ENCODE measurements at places on chromosomes 1 and 21.

GRCh38 chr1:94113589-94114226 lies 7.2 kb downstream of the ABCA4 start:
- DNase-seq: no peak

GRCh38 chr1:156480016-156480370 lies 20.6 kb downstream of the MEF2D start:
- DNase-seq: no peak

DNA sequence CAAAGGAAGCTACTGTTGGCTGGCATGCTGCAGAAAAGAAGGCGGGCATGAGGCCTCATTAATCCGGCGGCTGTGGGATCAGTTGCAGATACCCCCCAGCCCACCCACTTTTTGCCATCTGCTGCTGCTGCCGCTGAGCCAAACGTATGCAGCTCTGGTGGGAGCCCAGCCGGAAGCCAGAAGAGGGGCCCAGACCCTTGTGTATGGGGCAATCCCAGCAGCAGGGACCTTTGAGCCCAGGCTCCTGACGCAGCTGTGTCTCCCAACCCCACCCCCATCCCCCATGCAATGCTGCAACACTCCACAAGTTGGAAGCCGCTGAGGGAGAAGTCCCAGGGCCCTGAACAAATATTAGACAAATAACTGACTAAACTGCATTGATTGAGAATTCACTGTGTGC lies 106.0 kb downstream of the ELAVL4 start:
- no peak for DNase-seq

DNA sequence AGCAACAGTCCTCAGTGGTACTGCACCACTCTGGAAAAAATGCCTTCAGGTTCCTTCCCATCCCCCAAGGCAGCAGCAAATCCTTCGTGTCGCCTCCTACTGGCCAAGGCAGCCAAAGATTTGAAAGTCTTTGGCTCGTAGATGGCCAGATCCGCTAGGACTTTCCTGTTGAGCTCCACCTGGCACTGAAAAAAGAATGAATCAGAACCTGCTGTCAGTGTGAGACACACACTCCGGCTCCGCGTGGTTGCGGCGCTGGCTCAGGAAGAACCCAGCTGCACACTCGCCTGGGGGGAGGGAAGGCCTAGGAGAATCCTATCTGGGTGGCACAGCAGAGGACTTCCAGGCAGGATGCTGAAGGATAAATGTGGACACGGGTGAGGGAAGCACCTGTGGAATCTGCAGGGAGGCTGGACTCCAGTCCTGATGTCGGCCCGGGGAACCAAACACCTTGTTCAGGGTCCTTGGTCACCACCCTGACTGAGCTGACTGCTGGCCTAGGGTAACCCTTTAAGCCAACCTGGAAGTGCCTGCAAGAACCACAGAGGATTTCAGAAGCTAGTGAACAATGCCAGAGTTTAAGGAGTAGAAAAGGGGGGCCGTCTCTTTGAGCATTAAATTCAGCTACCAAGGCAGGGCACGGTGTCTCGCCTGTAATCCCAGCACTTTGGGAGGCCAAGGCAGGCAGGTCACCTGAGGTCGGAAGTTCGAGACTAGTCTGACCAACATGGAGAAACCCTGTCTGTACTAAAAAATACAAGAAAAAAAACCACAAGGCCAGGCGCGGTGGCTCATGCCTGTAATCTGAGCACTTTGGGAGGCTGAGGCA lies 3.2 kb upstream of the CCNL2 start:
- DNase-seq: no peak

DNA sequence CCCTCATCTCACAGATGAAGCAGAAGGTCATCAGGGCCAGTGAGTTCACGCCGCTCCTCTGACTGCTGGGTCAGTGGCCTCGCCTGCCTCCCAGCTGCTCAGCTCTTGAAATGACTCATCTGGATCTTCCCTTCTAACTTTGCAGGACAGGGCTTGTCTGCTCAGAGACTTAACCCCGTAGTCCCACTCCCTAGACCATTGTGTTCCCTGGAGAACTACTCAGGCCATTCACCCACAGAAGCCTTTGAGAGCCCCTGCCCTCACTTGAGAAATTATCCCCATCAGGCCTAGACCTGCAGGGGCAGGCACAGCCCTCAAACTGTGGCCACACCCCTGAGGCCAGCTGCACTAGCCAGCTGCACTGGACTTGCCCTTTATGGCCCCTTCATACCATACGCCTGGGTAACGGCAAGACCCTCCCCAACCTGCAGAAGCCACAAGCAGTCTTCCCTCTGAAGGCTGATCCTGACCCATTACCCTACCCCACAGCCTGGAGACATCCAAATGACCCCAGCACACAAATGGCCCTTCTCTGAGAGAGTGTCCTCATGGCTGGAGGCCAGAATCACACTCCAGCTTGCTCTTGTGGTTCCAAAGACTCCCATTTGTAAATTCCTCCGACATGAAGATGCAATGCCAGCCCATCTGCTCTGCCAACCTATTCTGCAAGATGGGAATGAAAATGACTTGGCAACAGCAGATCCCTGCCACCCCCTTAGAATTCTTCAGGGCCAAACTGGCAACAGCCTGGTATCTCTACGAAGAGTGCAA lies 33.2 kb downstream of the RCSD1 start:
- no peak for DNase-seq

- no peak for DNase-seq
These were observed 14.2 kb downstream of the FMO5 start for GRCh38 chr1:147210987-147211386.

- DNase-seq: no peak
These were observed 31.7 kb downstream of the RUNX3 start for GRCh38 chr1:24898152-24898908.

- no peak for DNase-seq
These were observed 8.0 kb upstream of the BRWD1 start for GRCh38 chr21:39321424-39321823.

DNA sequence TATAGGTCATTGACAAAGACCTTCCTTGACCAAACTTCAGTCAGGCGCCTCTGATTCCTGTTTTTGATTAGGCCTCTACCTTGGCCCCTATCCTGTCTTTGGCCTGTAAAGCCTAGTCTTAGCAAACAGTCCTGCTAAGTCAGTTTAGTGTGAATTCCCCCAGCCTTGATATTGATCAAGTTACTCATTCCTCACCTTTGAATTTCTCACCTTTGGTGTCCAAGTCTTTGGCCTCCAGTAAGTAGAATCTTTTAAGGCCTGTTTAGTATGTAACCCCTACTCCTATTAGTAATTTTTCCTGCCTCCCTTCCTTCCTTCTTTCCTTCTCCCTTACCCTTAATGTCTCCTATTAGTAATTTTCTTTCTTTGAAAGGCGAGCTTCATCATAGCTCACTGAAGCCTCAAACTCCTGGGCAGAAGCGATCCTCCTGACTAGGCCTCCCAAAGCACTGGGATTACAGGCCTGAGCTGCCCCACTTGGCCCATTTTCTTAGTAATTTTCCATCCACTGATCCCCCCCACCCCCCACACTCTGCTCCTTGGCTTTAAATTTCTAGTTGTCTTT lies 13.0 kb upstream of the ZNF692 start:
- no peak for DNase-seq

GRCh38 chr1:181635110-181635509 lies 151.8 kb downstream of the CACNA1E start:
- no peak for DNase-seq

DNA sequence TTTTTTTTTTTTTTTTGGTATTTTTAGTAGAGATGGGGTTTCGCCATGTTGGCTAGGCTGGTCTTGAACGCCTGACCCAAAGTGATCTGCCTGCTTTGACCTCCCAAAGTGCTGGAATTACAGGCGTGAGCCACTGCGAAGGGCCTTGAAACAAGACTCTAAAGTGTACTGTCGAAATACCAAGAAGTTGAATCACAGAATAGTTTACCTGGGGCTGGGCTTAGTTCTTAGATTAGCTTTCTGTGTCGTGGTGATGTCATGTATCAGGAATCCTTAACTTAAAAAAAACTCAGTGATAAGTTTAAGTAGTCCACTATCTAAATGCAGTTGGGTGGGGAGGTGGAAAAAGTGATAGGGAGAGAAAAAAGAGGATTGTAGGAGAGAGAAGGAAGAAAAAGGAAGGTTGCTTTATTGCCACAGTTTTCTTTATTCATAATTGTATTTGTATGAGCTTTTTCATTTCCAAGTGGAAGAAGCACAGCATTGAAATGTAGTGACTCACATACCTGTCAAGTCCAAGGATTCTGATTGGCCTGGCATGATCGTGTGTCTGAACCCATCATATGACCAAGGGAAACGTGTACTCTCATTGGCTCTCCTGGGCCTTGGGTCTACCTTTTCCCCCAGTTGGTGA lies 13.4 kb downstream of the ITSN1 start:
- DNase-seq: no peak

DNA sequence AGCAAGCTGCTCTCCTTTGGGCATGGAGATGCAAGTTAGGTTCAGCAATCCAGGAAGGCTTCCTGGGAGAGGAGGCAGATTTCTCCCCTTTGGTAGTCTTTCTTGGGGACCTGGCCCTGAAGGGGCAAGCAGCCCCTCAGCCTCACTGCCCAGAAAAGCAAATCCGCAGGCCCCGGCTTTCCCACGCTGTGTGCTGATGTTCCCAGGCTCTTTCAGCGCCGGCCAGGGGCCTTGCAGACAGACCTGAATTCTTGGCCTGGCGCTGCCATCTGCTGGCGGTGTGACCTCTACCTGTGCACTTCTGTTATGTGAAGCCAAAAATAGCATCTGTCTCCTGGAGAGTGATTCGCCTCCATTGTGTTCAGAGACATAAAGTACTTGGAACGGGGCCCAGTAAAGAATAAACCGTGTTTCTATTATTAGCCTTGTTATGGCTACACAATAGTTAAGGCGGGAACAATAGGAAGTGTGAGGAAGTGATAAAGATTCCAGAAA lies 64.8 kb downstream of the ALPL start:
- DNase-seq: peak; percentile 40

DNA sequence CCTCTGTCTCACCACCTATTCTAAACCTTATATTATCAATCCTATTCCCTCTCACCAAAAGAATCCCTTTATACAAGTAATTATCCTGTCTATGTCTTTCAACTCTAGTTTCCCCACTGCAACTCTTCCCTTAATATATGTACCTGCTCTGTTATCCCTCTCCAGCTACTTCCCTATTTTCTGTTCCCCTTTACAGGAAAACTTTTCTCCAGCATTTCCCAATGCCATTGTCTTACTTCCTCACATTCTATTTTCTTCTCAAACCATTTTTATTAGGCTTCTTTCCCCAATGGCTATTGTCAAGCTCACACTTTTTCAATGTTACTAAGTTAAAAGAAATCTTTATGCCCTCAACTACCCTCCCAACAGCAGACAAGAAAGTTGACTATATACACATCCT lies 11.6 kb downstream of the DPYD start:
- DNase-seq: no peak

DNA sequence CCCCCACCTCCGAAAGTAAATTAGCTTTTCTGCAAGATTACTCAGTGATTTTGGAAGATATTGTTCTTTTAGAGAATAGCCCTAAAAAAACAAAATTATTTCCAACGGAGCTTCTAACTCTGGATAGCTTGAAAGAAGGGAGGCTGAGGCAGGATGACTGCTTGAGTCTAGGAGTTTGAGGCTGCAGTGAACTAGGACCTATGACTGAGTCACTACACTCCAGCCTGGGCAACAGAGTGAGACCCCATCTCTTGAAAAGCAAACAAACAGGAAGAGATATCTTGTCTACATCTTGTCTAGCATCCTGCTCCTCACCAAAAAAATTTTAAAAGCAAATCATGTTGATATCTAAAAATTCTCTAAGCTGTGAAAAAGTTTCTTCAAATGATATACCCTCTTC lies 42.2 kb upstream of the CPLANE2 start:
- DNase-seq: no peak

DNA sequence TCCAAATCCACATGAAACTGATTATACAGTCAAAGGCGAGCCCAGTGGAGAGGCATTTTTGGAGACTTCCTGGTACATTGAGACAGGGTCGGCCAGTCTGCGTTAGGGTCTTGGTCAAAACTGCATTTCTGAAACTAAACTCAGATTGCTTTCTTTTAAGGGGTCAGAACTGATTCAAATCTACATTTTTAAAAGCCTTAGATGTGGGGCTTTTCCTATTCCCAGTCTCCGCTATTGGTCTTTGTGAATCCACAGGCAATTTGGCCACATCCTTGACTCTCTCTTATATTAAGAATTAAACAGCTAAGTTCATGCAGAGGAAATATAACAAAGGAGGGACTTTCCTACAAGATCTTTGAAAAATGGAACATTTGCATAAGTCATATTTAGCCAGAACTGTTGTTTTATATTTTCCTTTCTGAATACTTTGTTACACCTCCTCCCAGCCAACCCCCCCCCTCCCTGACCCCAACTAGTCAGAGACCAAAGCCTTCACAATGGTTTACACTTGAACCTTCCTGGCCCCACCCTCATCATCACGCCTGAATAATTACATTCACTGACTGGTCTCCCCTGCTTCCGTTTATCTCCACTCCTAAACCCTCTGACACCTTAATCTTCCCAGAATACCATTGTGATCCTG lies 30.9 kb downstream of the SELL start:
- no peak for DNase-seq

- no peak for DNase-seq
These were observed 166.8 kb downstream of the RHOU start for GRCh38 chr1:228901936-228902681.

DNA sequence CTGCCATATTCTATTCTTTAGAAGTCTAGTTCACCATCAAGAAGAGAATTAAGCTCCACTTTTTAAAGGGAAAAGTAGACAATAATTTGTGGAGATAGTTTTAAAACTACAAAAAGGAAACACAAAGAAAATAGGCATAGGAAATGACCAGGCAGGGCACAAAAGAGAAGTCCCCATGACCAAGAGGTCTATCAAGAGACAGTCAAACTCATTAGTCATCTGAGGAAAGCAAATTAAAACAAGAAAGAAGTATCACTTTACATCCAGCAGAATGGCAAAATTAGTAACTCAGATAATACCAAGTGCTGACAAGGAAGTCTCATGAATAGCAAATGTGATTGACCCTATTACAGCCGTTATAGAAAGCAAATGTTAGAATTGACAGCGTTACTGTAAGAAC lies 243.7 kb upstream of the SNX7 start:
- no peak for DNase-seq

- no peak for DNase-seq
These were observed 44.5 kb upstream of the VAMP3 start for GRCh38 chr1:7726623-7727022.

GRCh38 chr1:151494741-151495281 lies 16.4 kb upstream of the CGN start:
- DNase-seq: peak; percentile 60

GRCh38 chr1:20586953-20587660 lies 1.8 kb upstream of the CDA start:
- DNase-seq: no peak

All from pons (tissue), 1 donor.